ENCODE measurements at places on chromosomes 6 and 20.

- DNase-seq = no peak
These were observed 773.3 kb upstream of the DEFB115 start for GRCh38 chr20:30484009-30484748.

GRCh38 chr20:11180186-11180585 is 506.4 kb upstream of the JAG1 start:
- no peak for DNase-seq

GRCh38 chr6:158086504-158087223 is 81.4 kb downstream of the SERAC1 start:
- DNase-seq = no peak

DNA sequence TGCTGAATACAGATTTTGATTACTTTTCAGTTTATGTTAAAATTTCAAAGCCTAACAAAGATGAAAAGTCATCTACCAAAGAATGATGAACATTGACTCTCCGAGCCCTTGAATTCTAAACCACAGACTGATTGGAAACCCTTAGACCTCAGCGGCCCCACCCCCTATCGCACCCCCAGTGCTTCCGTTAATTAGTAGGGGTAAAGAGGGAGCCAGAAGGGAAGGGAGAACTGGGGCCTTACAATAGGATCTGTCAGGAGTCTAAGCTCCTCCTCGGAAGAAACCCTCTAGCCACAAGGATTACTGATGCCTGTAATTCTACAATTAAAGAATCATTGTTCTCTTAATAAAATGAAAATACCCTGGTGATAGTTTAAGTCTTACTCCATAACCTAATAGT is 79.7 kb upstream of the JARID2 start:
- DNase-seq = no peak

DNA sequence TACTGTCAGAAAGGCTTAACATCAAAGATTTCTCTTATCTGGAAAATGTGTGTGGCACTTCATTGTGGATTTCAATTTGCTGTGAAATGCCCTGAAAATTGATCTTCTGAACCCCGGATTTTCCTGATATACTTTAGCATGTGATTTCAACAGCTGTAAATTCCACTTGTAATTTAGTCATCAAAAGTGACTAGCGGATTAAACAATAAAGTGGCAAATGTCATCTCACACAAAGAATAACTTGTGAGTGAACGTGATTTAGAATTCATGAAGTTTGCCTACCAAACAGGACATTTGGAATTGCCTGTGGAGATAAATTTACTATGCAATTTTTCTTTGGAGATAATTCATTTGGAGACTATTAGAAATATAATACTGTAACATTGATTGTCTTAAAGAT is 601.6 kb downstream of the COL12A1 start:
- DNase-seq = no peak

DNA sequence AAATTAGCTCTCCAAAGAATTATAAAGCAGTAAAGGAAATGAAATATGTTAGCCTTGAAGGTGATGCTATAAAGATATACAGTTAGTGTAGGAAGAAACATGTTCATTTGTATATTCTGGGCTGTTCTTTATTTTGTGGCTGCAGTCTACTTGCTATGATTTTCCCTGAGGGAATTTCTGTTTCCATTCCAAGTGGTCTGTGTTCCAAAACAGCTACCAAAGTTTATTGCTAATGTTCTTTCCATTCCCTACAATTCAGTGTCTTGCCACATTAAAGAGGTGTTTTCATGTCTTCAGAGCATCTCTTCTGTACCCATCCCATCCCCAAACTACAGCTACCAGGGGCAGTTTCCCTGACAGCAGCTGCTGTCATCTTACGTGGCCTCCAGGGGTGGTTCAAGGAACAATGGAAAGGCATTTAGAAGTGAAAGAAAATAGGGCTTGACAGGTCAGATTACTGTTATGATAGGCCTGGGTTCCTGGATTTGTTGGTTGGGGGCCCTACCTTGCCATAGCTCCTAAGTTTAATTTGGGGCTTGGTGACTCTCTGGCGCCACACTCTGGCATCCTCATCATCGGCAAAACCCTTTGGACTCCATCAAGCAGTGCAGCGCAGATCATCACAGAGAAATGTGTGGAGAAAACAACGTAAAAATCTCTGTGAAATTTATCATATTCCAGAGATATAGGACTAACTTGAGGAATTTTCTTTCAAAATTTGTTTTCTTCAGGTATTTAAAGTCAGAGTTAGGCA is 33.8 kb upstream of the AIG1 start:
- peak; percentile 68 for DNase-seq

GRCh38 chr6:80488190-80488589 is 381.7 kb downstream of the BCKDHB start:
- no peak for DNase-seq

DNA sequence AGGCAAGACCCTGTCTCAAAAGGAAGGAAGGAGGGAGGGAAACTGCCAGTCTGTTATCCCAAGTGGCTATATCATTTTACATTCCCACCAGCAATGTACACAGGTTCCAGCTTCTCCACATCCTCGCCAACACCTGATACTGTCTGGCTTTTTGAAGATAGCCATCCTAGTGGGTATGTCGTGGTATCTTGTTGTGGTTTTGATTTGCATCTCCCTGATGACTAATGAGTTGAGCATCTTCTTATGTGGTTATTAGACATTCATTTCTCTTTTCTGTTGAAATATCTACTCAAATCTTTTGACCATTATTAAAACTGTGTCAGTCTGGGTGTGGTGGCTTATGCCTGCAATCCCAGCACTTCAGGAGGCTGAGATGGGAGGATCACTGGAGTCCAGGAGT is 47.9 kb upstream of the ARID1B start:
- DNase-seq = no peak

GRCh38 chr6:91276315-91276714 is 689.4 kb upstream of the MAP3K7 start:
- DNase-seq = no peak
